Mucosa of gallbladder (tissue), 1 donor: ENCODE measurements at places on chromosomes 3 and 15. TPM values are rescaled to one million over a fixed set of nuclear protein-coding genes. Genes with fewer than 3 reads are reported as not detected.

GRCh38 chr15:68730471-68730919 lies 90.2 kb downstream of the ANP32A start:
- peak; percentile 22 for DNase-seq

GRCh38 chr3:188683032-188683521 lies 488.7 kb upstream of the TPRG1 start:
- DNase-seq, result no peak

GRCh38 chr3:190261740-190262139 lies 60.5 kb downstream of the CLDN1 start:
- DNase-seq, result no peak

DNA sequence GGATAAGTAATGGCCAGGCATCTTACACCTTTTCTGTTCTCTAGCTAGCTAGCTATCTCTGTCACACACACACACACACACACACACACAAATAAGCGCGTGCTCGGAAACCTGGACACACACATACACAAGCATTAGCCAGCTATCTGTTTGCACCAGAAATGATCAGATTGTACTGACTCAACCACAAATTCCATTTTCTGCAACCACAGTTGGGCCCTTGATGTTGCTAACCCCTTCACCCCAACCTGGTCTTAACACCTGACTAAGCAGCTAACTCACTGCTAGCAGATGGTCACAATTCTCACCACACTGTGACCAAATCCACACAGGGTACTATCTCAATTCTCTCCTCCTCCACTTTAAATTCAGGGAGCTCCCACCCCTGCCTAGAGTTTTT lies 183.0 kb upstream of the THBS1 start:
- no peak for DNase-seq

DNA sequence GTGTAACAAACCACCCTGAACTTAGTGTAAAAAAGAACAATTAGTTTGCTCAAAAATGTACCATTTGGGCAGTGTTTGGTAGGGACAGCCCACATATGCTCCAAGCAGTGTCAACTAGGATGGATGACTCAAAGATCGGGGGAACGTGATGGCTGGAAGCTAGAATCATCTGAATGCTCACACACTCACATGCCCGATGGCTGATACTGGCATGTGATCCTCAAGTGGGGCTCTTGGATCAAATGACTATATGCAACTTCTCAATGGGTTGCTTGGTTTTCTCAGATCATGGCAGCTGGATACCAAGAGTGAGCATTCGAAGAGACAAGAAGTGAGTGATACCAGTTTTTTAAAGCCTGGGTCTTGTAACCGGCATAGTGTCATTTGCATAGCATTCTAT lies 335.9 kb upstream of the KCNMB2 start:
- DNase-seq, result no peak

Gene SLCO2A1
- total RNA-seq, result 48.1 TPM

Gene GABRR3
- not detected for total RNA-seq

Gene PLA2G4E
- 0.09 TPM for total RNA-seq
